ENCODE measurements at places on chromosomes 2 and 18.

DNA sequence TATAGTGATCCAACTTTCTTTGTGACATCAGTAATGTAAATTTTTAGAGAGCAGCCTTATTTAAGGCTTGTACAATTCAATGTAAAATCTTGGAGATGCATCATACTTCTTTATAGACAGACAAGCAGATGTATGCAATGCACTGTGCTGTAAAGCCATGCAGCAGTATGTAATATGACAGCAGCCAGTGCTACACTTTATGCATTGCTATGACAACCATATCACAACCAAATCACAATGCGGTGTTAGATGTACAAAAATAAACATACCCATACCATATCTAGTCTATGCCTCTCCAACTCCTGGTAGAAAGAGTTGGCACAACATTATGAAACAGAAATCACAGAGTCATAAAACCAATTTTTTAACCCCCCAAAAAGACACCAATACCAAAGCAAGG is 110.3 kb upstream of the WDSUB1 start:
- no peaks in the 10 kb centered on the region for H3K27me3 ChIP-seq
- no peaks in the 10 kb centered on the region for H3K36me3 ChIP-seq
- no peaks in the 10 kb centered on the region for H3K4me1 ChIP-seq
- no peak overlapping the region for H3K27ac ChIP-seq
- no peak for DNase-seq
- H3K4me3 ChIP-seq, result no peak overlapping the region

DNA sequence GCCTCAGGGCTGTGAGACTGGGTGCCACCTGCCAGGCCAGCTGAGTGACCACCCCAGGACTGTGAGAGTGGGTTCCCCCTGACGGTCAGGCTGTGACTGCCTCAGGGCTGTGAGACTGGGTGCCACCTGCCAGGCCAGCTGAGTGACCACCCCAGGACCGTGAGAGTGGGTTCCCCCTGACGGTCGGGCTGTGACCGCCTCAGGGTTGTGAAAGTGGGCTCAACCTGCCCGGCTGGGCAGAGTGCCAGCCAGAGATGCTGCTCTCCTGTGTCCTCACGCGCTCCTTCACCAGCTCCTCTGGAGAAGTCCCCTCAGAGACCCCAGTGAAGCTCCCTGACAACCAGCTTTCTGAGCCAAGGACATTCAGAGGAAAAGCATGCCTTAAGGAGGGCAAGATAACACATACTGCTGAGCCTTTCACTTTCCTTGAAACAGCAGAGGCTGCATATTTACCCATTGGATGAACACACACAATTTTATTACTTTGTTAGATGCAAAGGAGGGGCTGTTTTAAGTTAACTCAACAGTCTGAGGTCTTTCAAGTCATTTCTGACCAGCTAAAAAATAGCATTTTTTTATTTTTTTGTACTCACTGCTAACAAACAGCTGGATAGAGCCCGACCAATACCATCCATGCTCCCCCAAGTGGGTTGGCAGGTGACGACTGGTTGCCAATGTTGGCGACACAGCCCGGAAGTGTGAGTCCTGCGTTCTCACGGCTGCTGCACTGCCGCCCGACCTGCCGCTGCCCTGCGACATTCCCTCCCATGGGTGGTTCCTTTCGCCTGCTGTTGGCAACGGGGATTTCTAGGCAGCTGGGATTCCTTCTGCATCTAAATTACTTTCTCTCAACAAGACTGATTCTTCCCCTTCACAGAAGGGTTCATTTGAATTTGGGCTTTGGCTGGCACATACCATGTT is 70.7 kb downstream of the NDUFA10 start:
- peaks cover under 1% of the 10 kb centered on the region for H3K36me3 ChIP-seq

DNA sequence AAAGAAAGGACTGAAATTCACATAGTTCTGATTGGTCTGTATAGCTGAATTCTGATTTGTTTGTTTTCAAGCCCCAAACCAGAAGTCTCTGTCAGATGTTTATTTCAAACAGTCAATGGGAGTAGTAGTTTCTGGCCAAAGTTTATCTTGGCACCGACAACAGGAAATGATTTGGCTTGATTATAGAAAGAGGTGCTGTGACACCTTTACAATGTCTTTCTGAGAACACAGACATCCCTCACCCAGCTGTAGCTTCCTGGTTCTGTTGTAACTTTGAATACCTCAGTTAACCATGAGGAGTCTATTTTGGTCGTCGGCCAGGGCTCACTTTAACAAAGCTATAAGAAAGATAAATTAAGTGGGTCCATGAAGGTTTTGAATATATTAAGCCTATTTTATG is 545.0 kb upstream of the ZNF804A start:
- no peaks in the 10 kb centered on the region for H3K4me1 ChIP-seq
- no peaks in the 10 kb centered on the region for H3K36me3 ChIP-seq
- no peak overlapping the region for H3K27ac ChIP-seq
- no peaks in the 10 kb centered on the region for H3K27me3 ChIP-seq
- no peak overlapping the region for H3K4me3 ChIP-seq

- H3K4me1 ChIP-seq, result no peaks in the 10 kb centered on the region
- H3K4me3 ChIP-seq, result no peak overlapping the region
- no peaks in the 10 kb centered on the region for H3K36me3 ChIP-seq
- DNase-seq, result no peak
- H3K27ac ChIP-seq, result no peak overlapping the region
Observed at GRCh38 chr18:4417714-4418113, 37.4 kb downstream of the DLGAP1 start.

- no peak for DNase-seq
- no peaks in the 10 kb centered on the region for H3K4me1 ChIP-seq
- no peak overlapping the region for H3K4me3 ChIP-seq
- no peak overlapping the region for H3K27ac ChIP-seq
- H3K27me3 ChIP-seq, result no peaks in the 10 kb centered on the region
Observed at GRCh38 chr2:34153484-34153883, 554.4 kb upstream of the FAM98A start.

- no peak overlapping the region for H3K4me3 ChIP-seq
- no peak for DNase-seq
- H3K27me3 ChIP-seq, result peaks cover 28% of the 10 kb centered on the region
Observed at GRCh38 chr2:127560931-127561280, 25.4 kb downstream of the MYO7B start.

- H3K36me3 ChIP-seq, result no peaks in the 10 kb centered on the region
- no peak for DNase-seq
- H3K27me3 ChIP-seq, result peaks cover 47% of the 10 kb centered on the region
- no peak overlapping the region for H3K4me3 ChIP-seq
- H3K4me1 ChIP-seq, result peaks cover 2% of the 10 kb centered on the region
- no peak overlapping the region for H3K27ac ChIP-seq
Observed at GRCh38 chr18:61898640-61899101, 5.9 kb upstream of the RNF152 start.

DNA sequence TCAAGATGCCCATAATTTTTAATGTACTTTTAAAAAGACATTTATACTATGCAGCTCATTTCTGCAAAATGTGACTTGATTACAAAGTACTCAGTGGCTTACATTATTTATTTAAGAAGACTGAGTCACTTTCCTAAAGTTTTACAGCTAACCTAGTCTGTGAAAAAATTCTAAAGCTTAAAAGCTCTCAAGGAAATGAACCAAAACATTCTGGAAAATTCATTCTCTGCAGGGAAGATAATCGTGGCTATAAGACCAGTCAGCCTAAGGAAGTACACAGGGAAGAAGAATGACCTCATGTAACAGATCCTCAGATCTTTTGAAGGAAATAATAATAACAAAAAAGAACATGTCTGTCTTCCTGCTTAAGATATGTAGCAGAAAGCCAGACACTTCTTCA is 232.1 kb upstream of the STK17B start:
- peaks cover 9% of the 10 kb centered on the region for H3K27me3 ChIP-seq
- no peaks in the 10 kb centered on the region for H3K36me3 ChIP-seq
- DNase-seq, result no peak
- H3K27ac ChIP-seq, result no peak overlapping the region
- no peaks in the 10 kb centered on the region for H3K4me1 ChIP-seq

DNA sequence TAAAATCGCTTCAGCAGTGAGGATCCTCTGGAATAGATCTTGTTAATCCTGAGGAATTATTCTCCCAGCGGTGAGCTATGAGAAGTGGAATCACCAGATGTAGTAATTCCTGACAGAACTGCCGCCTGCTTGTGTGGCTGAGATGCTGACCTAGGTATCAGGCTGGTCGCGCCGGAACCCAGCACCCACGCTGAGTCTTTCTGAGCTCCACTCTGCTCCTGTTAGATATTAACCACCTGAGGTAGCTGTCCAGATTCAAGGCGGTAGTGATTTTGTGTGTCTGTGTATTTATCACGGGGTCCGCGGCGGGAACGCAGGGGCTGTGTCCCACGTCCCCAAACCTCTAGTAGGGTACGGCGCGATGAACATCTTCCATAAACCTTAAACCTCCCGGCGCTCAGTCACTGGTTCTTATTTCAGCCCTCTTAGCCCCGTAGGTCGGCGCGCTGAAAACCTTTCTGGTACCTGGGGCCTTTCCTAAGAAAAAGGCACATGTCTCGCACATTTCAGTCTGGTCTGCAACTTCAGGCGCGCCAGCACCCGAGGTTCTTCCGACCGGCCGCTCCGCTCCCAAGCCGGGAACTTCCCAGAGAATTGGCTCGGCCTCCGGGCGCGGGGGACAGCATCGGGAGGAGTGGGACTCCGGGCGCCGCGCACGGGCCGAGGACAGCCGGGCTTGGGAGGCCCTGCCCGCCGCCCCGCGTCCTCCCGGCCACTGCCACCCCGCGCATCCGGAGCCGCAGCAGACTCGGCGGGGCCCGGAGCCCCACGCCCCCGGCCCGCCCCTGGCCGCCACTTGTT is 542 bp upstream of the CNNM3 start:
- H3K27ac ChIP-seq, result peak overlapping the region; percentile 78
- no peaks in the 10 kb centered on the region for H3K27me3 ChIP-seq
- H3K4me1 ChIP-seq, result peaks cover 37% of the 10 kb centered on the region

DNA sequence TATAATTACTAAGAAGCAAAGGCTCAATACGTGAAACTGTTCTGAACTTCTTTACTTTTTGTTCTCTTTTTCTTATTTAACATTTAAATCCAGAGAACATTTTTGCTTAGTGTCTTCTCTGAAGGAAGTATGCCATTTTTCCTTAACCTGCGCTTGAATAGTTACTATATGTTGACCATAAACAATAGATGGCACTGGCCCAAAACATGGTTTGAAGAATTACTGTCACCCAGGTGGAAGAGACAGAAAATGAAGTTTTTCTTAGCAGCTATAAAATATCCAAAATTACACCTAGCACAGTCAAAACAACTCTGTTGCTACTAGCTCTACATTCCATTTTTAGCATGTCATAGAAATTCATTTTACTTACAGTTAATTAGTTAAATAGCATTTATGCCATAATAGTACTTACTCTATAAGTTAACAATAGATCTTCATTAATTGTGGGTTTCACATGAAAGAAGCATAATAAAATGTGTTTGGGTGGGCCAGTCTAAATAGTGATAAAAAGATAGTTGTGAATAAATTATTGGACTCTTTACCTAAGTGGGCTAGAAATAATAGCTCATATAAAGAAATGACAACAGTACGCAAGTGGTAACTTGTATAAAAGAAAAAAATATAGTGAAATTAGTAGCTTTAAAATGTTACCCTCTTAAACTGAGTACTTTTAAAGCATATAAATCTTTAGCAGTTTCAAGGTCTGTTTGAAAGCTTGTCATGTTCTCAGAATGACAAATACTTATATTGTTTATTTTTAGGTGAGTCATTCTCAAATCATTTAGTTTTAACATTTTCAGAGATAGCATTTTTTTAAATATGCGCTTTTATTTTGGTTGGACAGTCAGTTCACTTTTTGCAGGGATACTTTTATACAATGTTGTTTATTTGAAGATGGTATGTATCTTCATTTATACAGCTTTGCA is 3.7 kb downstream of the ETAA1 start:
- DNase-seq, result no peak
- H3K4me3 ChIP-seq, result no peak overlapping the region
- H3K4me1 ChIP-seq, result peaks cover 14% of the 10 kb centered on the region
- H3K27me3 ChIP-seq, result no peaks in the 10 kb centered on the region
- peaks cover 21% of the 10 kb centered on the region for H3K36me3 ChIP-seq

- peaks cover 8% of the 10 kb centered on the region for H3K4me1 ChIP-seq
- H3K27ac ChIP-seq, result no peak overlapping the region
- H3K4me3 ChIP-seq, result no peak overlapping the region
- H3K36me3 ChIP-seq, result no peaks in the 10 kb centered on the region
- DNase-seq, result no peak
Observed at GRCh38 chr2:61995065-61995464, 89.6 kb downstream of the COMMD1 start.

GRCh38 chr2:238487652-238488346 is 61.1 kb downstream of the ASB1 start:
- no peak overlapping the region for H3K27ac ChIP-seq
- peaks cover 15% of the 10 kb centered on the region for H3K4me1 ChIP-seq
- no peak overlapping the region for H3K4me3 ChIP-seq

GRCh38 chr2:84052043-84052442 is 407.0 kb downstream of the SUCLG1 start:
- DNase-seq, result no peak
- no peaks in the 10 kb centered on the region for H3K36me3 ChIP-seq
- H3K4me1 ChIP-seq, result no peaks in the 10 kb centered on the region
- no peak overlapping the region for H3K4me3 ChIP-seq

DNA sequence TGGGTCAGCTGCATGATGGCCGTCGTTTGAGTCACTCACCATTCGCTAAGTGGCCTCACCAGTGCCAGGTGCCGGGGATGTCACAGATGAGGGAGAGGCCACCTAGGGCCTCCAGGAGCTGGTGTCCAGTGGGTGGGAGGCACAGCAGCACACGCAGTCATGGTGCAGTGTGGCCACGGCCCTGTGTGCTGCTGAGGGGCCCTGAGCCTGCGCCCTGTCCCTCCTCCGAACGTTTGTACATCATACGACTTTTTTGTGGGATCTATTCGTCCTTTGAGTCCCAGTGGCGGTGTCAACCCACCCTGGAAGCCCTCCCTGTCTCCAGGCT is 30.1 kb upstream of the ODC1 start:
- H3K27ac ChIP-seq, result no peak overlapping the region
- H3K27me3 ChIP-seq, result peaks cover 23% of the 10 kb centered on the region
- no peaks in the 10 kb centered on the region for H3K36me3 ChIP-seq
- no peak for DNase-seq
- no peak overlapping the region for H3K4me3 ChIP-seq
- H3K4me1 ChIP-seq, result peaks cover 9% of the 10 kb centered on the region

- peaks cover 16% of the 10 kb centered on the region for H3K4me1 ChIP-seq
- H3K4me3 ChIP-seq, result peak overlapping the region; percentile 45
- H3K36me3 ChIP-seq, result peaks cover 2% of the 10 kb centered on the region
- H3K27me3 ChIP-seq, result peaks cover 2% of the 10 kb centered on the region
Observed at GRCh38 chr2:98134172-98135005, 47.4 kb downstream of the VWA3B start.
